Tibial artery (tissue), 4 donors: ENCODE measurements at places on chromosomes 7 and 10.

- DNase-seq, result no peak
These were observed 18.6 kb downstream of the MAGI2 start for GRCh38 chr7:79434867-79435266.

GRCh38 chr10:130453036-130453720 is 317.0 kb downstream of the GLRX3 start:
- DNase-seq, result no peak

- no peak for DNase-seq
These were observed 22.0 kb upstream of the PSMG3 start for GRCh38 chr7:1591876-1592275.

GRCh38 chr10:70579234-70580002 is 23.1 kb downstream of the PRF1 start:
- peak; percentile 6 for DNase-seq

DNA sequence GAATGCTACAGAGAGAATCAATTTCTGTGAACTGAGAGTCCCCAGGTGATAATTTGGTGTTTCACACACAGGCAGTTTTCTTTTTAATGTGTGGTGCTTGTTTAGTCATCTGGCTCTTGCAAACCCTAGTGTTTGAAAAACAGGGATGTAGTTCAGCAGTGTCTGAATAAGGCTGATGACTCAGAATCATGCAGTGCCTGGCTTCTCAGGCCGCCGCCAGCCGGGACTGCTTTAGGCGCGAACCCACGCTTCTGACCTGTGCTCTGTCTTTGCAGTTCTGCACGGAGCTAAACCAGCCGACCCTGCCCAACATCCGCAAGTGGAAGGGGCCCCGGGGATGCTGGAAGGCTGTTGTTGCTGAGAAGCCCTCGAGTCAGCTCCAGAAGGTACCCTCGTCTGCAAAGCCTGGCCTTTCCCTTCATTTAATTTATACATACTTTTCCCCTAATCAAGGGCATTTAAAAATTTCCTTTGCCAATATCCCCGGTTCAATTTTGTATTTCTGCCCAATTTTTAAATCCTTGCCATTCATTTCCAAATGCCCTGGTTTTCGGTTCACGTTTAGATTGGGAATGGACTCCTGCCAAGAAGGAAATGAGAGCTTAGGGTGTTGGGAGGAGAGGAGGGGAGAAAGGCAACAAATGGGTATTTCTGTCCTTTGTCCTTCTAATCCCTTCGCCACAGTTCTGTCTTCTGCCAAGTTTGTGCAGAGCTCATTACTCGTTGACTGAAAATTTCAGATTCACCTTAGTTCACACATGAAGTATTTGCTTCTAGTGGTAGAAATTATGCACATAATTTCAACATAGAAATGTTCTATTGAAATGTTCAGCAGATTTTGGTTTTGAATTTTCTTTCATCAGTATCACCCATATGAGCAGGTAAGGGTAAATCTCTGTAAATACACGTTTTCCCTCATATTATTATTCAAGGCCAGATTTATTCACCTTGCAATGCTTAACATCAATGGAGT is 108.5 kb upstream of the ANLN start:
- DNase-seq, result peak; percentile 85

- DNase-seq, result no peak
These were observed 18.9 kb downstream of the NCAPG2 start for GRCh38 chr7:158685693-158686092.

DNA sequence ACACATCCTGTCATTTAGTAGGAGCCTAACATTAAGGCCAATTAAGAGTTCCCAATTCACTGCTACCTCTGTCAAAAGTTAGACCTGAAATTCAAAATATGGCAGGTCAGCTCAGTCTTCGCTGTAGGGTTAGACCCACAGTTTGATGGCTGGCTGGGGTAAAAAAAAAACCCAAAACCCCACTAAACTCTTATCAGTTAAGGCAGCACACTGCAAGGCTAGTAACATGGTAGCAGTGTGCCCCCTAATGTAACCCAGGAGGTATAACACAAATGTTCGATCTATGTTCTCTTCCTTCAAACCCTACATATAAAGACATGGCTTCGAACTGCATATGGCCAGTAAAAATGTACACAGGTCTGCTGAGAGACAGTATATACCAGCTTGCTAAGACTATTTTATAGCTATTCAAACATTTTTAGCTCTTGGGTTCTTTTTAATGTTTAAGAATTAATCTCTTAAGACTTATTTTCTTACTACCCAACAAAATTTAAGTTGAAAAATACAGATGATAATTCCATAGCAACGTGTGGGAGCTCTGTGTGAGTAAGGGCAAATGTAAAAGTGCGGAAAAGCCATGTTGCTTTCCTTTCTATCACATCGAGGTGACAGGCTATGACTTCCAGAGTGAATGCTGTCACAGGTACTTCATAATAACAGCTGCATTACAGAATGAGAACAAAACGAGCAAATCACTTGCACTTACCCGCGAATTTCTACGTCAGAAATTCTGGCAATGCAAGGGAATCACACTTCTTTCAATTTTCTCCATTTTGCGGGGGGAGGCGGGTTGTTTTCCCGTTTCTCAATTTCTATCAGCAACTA is 168.4 kb upstream of the IMMP2L start:
- no peak for DNase-seq

GRCh38 chr10:1378473-1378872 is 322.3 kb downstream of the WDR37 start:
- DNase-seq, result no peak

GRCh38 chr10:15167411-15168290 is 842 bp downstream of the NMT2 start:
- peak; percentile 75 for DNase-seq

DNA sequence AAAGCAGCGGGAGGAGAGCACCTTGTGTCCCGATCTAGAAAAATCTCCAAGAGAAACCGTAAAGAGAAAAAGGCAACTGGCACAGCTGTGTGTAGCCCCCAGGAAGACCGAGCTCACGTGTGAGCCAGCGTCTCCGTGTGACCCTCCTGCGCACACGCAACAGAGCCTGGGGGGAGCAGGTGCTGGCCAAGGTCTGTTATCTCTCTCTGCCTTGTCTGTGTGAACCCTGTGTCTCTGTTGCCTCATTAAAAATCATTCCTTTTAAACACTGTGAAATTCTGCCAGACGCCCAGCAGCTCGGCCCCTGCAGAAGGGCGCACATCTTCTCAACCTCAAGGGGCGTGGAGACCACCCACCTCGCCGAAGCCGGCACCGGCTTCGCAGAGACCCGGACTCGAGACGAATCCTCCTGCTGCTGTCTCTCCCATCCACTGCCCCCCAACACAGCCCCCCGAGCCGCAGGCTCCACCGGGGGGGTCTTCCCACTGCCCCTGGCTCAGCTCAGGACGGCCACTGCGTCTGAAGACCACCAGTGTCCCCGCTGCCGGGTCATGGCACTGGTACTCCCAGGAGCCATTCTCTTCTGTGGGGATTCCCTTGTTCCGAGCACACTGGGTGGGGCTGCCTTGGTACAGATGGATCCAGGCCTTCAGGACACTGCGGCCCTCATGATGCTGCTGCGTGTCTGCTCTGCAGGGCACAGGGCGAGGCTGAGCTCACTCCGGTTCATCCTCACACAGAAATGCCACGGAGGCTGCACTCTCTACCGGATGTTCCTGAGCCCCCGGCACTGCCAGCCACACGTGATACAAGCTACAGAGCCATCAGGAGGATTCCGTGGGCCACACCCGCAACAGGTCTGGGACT is 94.3 kb upstream of the DNAAF5 start:
- no peak for DNase-seq

DNA sequence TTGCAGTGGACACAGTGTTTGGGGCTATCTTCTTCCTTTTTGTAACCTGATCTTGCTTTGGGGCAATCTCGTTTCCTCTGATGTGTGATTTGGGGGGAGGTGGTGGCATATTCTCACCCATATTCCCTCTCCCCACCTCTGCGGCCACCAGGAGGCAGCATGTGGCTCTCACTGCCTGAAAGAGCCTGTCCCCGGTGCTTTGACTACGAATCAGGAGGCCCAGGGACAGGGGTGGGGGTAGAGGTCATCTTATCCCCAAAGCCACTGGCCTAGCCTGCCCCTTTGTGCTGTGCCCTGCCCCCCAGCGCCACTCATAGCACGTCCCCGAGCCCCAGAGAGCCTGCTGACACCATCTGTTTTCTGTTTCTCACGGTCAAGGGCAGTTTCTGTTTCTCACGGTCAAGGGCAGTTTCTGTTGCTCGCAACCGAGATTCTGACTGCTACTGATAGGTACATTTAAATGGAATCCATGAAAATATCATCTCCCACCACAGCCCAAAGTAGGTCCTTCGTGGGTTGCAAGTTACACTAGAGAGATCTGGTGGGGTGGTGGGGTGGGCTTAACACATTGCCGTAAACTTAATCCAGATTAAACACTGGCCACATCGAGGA is 28.2 kb downstream of the PHYH start:
- peak; percentile 28 for DNase-seq
